ENCODE measurements at places on chromosomes 3 and 15.

- no peak for DNase-seq
Measured at GRCh38 chr15:45375836-45376235, 2.5 kb downstream of the GATM start.

- DNase-seq: no peak
Measured at GRCh38 chr3:11635680-11636393, 7.9 kb downstream of the VGLL4 start.

- no peak for DNase-seq
Measured at GRCh38 chr15:72198356-72199204, 993 bp upstream of the GRAMD2A start.

DNA sequence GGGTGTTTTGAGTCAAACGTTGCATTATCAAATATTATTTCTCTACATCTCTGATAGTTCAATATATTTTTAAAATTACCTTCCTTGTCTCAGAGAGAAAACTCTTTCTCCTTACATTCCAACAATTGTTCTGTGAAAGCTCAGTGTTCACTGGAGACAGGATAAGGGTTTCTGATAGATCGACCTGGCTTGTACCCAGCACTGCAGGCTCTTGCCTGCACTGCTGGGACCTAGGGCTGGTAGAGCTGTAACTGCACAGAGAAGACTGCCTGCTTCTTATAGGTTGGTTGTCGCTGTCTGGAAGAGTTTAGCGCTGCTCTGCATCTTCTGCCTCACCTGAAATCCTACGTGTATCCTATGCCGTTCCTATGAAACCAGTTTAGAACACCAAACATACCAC lies 249.9 kb upstream of the LRTM1 start:
- no peak for DNase-seq

DNA sequence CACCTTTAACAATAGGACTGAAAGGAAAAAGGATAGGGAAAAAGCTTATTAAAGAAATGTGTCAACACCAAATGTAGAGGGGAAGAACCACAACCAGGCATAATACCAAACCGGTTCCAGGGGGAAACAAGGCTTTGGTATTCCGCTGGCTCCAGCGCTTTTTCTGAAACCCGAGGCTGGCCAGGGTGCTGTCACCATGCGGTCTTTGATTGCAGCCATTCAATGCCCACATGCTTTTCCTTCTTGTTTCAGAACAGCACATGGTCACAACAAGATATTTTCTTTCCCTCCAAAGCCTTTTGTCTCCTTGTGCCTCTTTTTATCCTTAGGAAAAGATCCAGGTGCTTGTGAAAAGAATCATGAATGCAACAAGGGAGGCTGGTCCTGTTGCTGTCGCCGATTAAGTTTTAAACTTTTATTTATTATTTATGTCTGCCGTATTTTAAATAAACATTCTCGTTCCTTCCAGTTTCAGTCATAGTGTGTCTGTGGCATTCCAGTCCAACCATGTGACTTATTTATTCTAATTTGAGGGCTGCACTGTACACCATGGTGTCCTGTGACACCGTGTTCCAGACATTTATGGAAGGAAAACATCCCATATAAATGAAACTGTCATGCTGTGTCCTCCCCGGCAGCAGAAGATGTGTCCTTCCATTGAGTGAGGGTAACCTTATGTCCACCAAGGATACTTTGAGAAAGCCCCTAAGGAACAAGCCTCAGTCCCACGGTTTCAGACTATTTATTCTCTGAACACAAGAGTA lies 41.1 kb downstream of the CCK start:
- DNase-seq: no peak

GRCh38 chr3:62151591-62151990 lies 221.8 kb downstream of the FEZF2 start:
- no peak for DNase-seq

DNA sequence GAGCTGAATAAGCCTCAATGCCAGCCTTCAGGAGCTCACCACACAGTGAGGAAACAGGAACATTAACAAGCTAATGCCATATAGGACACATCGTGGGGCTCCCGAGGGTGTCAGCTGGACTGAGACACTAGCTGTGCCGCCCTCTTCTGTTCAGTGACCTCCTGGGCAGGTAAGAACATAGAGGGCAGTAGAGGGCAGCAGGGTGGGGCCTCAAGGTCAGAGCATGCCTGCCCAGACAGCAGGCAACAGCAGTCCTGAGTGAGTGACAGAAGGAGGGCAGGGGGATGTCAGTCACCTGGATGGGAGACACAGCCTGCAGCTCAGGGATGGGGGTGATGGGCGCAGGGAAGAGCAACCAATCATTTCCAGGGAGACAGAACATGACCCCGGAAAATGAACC lies 15.5 kb downstream of the NTRK3 start:
- no peak for DNase-seq

DNA sequence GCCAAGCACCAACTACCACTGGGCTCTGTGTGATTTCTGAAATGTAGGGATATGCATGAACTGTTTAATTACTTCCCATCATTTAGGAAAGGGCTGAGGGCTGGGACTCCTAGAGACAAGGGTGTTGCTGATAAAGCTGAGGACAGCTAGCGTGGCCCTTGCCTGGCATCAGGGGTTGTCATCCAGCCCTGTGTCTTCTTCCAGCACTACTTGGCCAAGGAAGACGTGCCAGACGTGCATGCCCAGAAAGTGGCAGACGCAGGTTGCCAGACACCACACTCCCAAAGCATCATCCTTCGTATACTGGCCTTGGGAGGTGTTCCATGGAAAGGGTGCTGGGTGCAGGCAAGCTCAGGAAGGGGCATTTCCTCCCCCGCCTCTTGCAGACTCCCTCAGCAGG lies 64.8 kb downstream of the LRIG1 start:
- no peak for DNase-seq

- no peak for DNase-seq
Measured at GRCh38 chr3:14242490-14243311, 64.1 kb downstream of the LSM3 start.

GRCh38 chr3:192915722-192916121 lies 1.9 kb downstream of the MB21D2 start:
- DNase-seq: no peak

GRCh38 chr3:114270019-114270418 lies 23.8 kb upstream of the TIGIT start:
- no peak for DNase-seq

GRCh38 chr3:112829046-112829445 lies 17.6 kb downstream of the CD200R1L start:
- no peak for DNase-seq

- DNase-seq: no peak
Measured at GRCh38 chr15:63836579-63836978, 2.8 kb upstream of the HERC1 start.

DNA sequence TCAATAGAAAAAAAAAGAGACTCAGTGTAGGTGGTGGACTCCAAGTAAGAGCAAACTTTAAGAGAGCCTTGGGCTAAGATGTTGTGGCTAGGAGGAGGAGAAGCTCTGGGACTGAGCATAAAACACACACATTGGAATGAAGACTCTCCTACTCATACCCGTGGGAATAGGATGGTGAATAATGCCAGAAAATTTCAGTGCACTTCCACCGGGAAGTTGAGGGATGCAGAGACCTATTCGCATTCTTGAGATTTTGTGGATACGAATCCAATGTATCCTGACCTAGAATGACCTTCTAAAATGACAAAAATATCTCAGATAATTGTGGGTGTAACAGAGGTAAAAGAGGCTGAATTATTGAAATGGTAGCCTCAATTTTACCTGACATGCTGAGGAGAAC lies 388.7 kb upstream of the SGO1 start:
- DNase-seq: no peak

DNA sequence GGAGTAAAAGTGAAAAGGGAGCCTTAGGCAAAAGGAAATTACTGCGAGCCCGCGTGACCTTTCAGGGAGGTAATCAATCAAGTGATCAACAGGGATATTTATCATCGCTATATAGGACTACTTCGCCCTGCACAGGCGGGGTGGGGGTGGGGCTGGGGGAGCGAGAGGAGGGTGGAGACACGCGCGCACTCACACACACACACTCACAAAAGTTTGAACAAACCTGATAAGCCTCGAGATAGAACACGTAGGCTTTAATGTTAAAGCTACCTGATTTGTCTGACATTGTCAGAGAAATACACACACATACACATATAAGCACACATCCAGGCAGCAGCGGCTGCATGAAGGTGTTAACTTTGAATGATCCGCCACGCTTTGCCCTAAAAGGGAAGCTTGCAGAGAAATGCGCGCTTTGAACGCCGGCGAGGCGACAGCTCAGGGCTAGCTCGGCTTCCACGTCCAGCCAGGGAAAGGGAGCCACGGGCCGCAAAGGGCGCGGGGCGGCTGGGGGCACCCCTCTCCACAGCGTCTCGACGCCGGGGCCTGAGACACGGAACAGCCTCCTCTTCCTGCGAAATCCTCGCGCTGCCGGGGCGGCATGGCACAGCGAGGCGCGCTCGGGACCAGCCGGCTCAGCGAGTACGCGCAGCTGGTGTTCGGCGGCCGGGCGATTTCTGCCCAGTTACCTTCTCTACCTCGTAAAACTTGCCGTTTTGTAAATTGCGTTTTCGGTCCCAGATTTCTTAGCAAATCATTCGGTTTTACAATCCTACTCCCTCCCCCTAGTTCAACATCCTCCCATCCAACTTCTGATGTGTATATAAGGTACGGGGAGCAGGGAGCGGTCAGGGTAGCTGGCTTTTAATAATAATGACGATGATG lies 4.8 kb upstream of the MECOM start:
- DNase-seq: no peak

Measured in HL-60 (cell line).